ENCODE measurements at places on chromosomes 5 and 9.
A peak's percentile ranks its signal among the peaks of the same experiment; 100 is the strongest.

DNA sequence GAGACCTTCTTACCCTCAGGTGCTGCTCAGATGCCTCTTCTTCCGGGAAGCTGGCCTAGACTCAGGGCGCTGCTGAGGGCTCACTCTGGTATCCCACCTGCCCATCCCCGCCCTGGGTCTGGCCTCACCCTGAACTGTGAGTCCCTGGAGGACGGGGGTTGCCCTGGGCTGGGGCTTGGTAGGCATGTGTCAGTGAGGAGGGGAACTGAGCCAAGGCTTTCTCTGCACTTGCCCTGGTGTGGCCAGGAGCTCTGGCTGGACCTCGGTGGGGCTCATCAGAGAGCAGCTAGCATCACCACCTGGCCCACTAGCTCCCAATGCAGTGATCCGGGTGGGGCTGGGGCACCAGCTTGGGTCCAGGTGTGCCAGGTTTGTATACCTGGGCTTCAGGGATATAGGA, 15.6 kb downstream of the PLEKHG4B start:
- no peak for DNase-seq

GRCh38 chr9:97501972-97502221, 431 bp downstream of the TMOD1 start:
- DNase-seq, result no peak

DNA sequence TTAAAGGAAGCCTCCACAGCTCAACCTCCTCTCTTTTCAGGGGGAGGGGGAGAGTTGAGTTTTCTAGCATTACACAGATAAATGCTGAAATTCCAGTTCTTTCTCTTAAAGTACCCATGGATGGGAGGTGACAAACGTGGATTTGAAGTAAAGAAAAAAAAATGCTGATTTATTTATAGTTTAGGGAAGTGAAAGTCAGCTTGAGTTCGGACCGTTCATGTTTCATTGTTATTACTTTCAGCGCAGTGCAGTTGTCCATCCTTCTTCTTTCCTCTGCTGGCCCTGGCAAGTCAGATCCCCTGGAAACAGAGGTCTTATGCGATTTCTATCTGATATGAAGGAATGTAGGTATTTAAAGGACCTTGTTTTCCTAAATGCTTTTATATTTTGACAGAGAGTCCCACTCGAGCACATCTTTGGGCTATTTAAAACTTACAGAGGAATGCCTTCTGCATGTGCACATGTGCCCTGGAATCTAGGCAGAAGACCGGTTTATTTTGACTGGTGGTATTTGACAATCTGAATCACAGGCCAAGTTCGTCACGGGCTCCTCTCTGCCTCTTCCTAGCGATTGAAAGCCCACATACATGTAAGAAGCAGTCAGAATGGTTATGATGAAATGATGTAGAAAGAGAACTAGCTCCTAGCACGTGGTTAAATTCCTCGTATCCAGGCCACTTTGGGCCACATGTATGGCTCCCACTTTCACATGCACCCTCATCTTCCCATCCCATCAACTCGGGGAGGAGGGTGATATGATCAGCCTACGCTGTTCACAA, 385.2 kb upstream of the KLF4 start:
- no peak for DNase-seq

- no peak for DNase-seq
These were observed 77.8 kb downstream of the BOD1 start for GRCh38 chr5:173538654-173539053.

DNA sequence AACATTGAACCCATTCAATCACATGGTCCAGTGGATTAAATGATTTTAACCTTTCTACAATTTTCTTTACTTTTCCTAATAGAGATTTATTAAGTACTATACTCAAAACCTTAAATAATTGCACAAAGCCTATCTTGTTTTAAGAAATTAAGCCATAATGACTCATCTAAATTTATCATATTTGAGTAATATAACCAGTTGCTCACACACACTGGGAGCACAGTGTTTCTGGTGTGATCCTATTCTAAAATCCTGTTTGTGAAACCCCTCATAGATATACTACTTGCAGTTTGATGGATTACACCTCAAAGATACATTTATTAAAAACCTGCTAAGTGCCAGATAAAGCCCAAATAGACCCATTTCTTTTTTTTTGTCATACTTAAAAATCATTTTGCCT, 668.3 kb upstream of the CDH18 start:
- no peak for DNase-seq

DNA sequence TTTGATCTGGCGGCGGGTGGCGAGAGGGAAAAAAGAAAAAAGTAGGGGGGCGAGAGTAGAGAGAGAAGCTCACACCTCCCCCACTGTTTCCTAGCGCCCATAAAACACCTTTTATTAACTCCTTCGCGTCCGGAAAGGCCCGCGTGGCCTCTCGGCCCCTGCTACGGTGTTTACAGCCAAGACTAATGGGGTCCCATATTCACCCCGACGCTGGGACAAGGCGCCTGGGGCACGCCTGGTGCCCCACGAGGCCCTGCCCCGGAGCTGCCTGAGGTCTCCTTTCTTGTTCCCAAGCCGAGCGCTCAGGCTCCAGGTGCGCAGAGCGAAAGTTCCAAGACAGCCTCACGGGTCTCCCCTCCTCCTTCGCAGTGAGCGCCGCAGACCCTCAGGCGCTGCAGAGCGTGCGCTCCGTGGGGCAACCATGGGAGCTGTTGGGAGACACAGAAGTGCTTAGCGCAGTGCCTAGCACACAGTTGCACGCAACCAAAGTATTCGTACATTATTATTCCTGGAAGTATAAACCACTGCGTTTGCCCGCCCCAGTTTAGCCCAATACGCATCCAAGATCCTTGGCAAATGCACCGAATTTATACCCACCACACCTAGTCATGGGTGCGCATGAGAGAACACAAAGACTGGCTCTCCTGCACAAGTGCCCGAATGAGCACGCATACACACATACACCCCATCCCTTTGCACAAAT, 4.3 kb downstream of the HAND1 start:
- DNase-seq, result peak; percentile 61

DNA sequence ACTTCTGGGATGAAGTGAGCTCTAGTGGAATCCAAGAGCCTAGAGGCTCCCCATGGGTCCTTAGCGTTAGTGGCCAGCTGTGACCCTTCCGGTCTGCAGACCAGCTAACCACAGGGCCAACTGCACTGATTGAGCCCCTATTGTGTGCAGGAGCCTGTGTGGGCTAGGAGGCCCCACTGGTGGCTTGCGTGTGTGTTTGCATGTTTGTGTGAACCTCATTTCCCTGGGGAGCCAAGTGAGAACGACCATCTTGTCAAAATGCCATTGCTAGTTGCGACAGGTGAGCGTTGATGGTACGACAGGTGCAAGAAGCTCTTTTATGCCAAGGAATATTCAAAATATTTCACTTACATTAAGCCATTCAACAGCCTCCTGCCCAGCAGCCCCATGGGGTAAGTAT, 44.1 kb upstream of the ANKRD33B start:
- no peak for DNase-seq

GRCh38 chr5:9454012-9454481, 91.8 kb downstream of the SEMA5A start:
- no peak for DNase-seq

DNA sequence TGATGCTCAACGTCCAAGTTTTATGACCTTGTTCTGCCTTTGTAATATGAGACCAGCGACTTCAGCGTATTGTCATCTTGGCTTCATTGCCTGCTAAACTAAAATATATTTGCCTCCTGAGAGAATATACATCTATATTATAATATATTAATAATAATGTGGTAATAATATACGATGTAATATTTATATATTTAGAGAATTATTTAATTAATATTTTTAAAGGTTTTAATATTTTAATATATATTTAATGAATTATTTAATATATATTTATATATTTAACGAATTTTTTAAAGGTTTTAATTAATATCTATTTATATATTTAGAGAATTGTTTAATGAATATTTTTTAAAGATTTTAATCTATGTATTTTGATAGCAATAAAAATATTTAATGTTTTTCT, 700.7 kb downstream of the TAF11L14 start:
- no peak for DNase-seq

GRCh38 chr9:73325983-73326382, 174.3 kb downstream of the ANXA1 start:
- no peak for DNase-seq

GRCh38 chr5:168184103-168184502, 107.3 kb upstream of the WWC1 start:
- no peak for DNase-seq

GRCh38 chr9:129467004-129467588, 153.8 kb downstream of the C9orf50 start:
- DNase-seq, result no peak

DNA sequence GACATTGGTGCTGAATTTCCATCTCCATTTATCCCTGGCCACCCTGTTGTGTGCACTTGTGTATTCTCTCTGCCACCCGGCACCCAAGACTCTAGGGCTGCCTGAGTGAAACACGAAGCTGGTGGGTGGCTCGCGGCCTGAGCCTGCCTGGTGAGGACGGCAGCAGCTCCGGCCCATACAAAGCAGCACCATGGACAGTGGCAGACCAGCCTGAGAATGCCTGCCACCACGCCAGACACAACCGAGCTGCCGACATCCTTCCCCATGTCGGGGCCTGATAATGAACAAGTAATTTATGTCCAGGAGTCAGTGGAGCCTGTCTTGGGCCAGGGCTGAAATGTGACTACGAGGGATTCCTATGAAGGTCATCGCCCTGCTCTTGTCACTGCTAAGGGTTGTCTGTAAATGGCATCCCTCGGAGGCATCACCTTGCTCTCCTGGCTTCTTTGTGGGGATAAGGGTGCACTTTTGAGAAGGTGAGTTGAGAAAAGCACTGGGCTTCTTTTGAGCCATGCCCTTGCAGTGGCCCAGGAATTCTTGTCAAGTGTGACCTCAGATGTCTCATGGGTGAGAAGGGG, 175.7 kb downstream of the MELK start:
- DNase-seq, result peak; percentile 77

DNA sequence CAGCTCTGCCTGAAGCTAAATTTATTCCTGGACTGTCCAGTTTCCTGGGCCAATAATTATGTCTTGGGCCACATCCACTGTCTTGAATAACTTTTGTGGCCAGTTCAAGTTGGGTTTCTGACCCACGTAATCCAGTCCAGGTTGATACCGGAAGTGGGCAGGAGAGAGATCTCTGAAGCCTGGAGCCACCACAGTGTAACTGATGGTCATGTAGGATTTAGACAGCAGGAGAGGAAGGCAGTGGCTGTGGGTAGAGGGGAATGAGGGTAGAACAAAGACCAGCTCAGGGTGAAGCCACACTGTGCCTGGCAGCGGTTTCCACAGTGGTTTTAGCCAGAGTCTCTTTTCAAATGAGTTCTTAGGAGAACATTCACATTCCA, 30.2 kb downstream of the SH3PXD2B start:
- DNase-seq, result no peak

DNA sequence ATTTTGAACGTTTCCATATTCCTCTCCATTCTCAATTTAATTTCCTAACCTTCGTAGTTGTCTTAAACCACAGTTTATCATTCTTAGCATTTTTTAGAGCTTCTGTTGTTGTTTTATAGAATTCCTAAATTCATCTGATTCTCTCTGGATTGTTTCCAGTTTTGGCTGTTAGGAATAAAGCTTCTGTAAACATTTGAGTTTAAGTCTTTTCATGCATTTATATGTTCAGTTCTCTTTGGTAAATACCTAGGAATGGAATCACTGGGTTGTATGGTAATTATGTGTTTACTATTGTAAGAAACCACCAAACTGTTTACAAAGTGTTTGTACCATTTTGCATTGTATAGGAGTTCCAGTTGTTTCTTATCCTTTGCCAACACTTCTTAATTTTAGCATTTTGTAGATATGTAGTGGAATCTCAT, 29.7 kb downstream of the GPR21 start:
- DNase-seq, result no peak

DNA sequence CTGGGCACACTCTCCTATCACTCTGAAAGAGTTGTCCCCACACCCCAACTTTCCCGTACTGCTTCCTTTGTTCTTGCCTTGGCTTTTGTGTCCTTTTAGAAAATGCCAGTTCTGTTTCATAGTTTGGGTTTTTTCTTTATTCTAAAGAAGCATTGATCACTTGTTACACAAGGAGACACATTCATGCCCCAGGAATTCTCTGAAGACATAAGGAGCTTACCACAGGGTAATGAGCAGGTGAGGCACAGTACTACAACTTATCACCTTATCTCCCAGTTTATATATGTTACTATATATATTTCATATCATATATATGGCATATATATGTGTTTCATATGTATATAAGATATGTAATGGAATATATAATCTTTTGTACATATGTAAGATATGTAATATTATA, 6.5 kb upstream of the SSBP2 start:
- no peak for DNase-seq

GRCh38 chr9:124686918-124687317, 84.2 kb downstream of the NR6A1 start:
- DNase-seq, result no peak

- DNase-seq, result no peak
These were observed 53.6 kb downstream of the RXRA start for GRCh38 chr9:134379831-134380365.

- no peak for DNase-seq
These were observed 402.3 kb upstream of the ADAMTSL1 start for GRCh38 chr9:18071651-18072060.

GRCh38 chr9:127890053-127890452, 9.3 kb downstream of the ST6GALNAC6 start:
- DNase-seq, result no peak

GRCh38 chr9:13529321-13530104, 250.0 kb upstream of the MPDZ start:
- DNase-seq, result no peak

DNA sequence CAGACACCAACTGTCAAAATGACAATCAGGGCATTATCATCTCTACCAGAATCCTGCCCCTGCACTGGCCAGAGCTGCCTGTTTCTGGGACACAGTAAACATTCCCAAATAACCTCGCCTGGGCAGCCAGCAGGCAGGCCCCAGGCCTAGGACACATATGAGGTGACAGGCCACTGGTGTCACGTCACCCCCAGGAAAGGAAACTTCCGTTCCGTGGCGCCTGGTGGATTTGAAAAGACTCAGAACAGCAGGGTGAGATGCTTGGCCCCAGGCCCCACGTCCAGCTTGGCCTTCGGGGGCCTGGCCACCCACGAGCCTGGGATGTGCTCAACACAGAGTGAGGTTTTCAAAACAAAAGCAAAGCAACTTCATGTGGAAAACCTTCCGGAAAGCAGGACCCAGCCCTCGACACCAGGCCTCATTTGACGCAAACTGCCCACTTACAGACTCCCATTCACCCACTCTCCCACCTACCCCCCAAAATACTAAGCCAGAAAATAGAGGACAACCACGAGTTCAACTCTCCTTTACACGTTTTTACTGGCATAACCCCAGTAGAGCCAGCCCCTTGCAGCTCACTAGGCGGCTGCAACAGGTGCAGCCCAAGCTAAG, 1.2 kb downstream of the SEMA4D start:
- DNase-seq, result no peak

DNA sequence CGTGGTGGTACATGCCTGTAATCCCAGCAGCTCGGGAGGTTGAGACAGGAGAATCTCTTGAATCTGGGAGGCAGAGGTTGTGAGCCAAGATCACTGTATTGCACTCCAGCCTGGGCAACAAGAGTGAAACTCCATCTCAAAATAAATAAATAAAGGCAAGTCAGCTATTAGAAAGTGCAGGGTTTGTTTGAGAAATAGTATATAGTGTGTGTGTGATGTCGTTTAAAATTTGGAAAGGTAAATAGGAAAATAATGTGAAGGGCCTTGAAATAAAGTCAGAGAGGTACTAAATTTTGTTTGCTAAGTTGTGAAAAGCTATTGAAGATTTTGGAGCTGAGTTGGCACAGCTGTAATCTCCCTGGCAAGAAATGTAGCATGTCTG, 17.8 kb downstream of the ZNF131 start:
- no peak for DNase-seq

Measured in WTC11 (cell line).